ENCODE measurements at places on chromosomes 16 and 17.
A peak's percentile ranks its signal among the peaks of the same experiment; 100 is the strongest.

DNA sequence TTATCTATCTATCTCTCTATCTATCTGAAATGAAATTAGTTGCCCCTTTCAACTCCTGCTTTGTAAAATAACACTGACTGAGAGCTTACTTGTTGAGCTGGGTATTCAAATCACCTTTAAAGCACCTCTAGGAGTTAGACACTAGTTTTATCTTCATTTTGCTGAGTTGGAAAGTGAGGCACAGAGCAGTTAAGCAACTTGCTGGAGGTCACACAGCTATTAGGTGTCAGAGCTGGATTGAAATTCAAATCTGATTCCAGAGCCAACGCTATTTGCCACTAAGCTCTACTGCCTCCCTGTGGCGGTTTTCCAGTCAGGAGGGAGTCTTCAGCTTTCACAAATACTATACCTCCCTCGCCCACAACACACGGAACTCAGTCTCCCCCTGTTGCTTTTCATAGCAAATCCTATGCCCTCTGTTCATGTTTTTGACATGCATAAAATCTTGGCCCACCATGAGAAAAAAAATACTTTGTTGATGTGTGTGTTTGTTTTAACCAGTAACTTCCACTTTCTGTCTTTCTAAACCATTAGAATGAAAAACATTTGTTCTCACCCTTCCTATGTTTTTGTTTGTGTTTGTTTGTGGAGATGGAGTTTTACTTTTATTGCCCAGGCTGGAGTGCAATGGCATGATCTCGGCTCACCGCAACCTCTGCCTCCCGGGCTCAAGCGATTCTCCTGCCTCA is 74.8 kb upstream of the SMURF2 start:
- peak; percentile 37 for DNase-seq
- H3K27me3 ChIP-seq: no peaks in the 10 kb centered on the region
- H3K4me1 ChIP-seq: peaks cover 22% of the 10 kb centered on the region
- H3K27ac ChIP-seq: no peak overlapping the region
- H3K36me3 ChIP-seq: no peaks in the 10 kb centered on the region
- no peak overlapping the region for H3K4me3 ChIP-seq

DNA sequence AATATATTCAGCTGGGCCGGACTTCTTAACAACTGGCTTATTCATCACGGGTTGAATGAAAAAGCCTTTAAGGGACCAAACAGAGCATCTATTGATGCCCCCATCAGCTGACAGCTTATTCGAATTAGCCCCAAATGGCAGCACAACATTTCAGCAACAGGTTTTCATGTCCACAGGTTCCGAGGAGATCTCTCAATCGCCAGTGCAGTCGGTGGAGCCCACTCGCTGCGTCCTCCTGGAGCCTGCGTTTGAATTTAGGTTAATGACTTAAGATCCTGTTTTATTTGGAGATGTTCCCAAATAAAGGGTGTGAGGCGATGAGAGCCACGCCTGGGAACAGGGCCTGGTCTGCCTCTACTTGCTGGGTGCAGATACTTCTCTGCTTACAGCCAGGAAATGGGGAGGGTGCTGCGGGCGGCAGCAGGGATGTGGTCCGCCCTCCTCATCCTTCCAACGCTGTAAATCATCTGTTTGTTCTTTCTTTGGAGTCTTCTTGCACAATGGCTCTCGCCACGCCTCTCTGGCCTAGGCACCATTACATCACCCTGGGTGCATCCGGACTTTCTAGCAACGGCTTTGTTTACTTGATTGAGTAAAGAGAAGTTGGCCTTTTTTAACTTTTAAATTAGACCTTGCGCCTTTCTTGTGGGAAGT is 22.6 kb downstream of the NDE1 start:
- H3K27ac ChIP-seq: peak overlapping the region; percentile 94
- peaks cover 7% of the 10 kb centered on the region for H3K4me1 ChIP-seq
- no peak overlapping the region for H3K4me3 ChIP-seq

GRCh38 chr17:27430882-27431491 is 25.3 kb upstream of the KSR1 start:
- no peak overlapping the region for H3K4me3 ChIP-seq
- H3K27ac ChIP-seq: no peak overlapping the region
- DNase-seq: peak; percentile 34
- H3K27me3 ChIP-seq: no peaks in the 10 kb centered on the region
- no peaks in the 10 kb centered on the region for H3K36me3 ChIP-seq

DNA sequence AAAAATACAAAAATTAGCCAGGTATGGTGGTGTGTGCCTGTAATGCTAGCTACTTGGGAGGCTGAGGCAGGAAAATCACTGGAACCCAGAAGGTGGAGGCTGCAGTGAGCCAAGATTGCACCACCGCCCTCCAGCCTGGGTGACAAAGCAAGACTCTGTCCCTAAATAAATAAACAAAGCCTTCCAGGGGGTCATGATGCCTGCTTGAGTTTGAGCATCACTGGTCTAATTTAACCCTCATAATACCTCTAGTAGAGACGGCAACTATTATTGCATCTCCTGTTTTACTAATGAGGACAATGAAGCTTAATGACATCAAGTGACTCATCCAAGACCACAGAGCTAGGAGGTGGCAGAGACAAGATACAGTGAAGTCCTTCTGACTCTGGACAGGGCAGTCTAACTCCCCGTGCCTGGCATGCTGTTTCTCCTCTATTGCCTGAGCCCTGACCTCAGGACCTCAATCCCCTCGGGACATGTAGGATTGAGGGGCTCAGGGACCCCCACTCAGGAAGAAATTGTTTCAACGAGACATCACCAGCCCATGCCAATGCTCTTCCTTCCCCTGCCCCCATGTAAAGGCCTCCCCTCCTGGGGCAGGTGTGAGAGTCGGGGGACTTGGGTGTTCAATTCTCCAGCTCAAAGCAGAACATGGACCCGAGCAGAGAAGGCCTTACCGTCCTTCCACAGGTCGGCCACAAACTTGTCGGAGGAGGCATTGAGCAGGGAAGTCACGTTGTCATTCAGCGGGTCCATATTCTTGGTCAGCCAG is 102.9 kb downstream of the NDE1 start:
- H3K4me1 ChIP-seq: no peaks in the 10 kb centered on the region
- no peaks in the 10 kb centered on the region for H3K36me3 ChIP-seq
- DNase-seq: no peak
- H3K4me3 ChIP-seq: no peak overlapping the region
- no peaks in the 10 kb centered on the region for H3K27me3 ChIP-seq
- H3K27ac ChIP-seq: no peak overlapping the region

Measured in lung (tissue), 17 donors.